LHCN-M2 (cell line): ENCODE measurements at places on chromosomes 6 and 20. TPM values are rescaled to one million over a fixed set of nuclear protein-coding genes. Genes with fewer than 3 reads are reported as not detected.

DNA sequence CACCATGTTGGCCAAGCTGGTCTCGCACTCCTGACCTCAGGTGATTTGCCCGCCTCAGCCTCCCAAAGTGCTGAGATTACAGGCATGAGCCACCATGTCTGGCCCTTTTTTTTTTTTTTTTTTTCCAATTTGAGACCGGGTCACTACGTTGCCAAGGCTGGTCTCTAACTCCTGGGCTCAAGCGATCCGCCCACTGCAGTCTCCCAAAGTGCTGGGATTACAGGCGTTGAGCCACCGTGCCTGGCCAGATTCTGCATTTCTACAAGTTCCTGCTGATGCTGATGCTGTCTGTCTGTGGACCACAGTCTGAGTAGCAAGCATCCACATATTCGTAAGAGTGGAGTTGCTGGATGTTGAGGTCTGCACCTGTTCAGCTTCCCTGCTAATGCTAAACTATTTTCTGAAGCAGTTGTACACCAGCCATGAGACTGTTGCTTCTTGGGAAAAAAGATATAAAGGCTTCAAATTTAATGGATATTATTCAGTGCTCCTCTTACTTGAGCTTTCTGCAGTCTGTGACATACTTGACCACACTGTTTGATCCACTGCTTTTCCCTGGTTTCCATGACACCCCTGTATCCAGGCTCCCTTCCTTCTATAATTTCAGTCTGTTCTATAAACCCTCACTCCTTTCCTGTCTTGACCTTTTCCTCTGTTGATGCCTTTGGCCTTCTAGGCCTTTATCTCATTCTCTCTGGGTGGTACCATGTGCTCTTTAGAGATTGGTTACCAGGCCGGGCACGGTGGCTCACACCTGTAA, 10.1 kb upstream of the ZBTB12 start:
- DNase-seq: no peak

DNA sequence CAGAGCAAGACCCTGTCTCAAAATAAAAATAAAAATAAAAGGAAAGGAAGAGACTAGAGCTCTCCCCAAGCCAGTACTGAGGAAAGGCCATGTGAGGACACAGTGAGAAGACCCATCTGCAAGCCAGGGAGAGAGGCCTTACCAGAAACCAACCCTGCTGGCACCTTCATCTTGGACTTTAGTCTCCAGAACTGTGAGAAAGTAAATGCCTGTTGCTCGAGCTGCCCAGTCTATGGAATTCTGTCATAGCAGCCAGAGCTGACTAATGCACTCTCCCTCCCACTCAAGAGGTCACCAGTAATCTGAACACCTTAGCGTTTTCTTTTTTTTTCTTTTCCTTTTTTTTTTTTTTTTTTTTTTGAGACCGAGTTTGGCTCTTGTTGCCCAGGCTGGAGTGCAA, 7.3 kb upstream of the PRPH2 start:
- no peak for DNase-seq

GRCh38 chr20:62425281-62426058, 1.9 kb downstream of the RBBP8NL start:
- peak; percentile 11 for DNase-seq

APOBEC2 gene
- 0.63 TPM in 1 of 2 replicates, not detected in the other for total RNA-seq

DNA sequence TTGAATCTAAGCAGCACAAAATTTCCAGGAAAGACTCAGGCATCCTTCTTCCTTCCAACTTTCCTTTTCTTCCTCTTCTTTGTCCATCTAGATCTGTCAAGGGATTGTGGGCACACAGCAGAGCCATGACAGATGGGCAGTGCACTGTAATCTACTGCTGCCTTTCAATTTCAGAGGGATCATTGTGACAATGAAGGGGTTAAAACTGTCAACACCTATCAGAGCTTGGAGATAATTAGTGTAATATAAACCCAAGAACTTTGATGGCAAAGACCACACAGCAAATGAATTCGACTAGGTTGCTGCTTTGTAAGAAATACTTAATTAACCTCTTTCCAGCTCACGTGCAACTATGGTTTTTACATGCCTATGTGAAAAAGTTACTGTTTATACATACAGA, 55.0 kb downstream of the SAMD5 start:
- DNase-seq: no peak

DNA sequence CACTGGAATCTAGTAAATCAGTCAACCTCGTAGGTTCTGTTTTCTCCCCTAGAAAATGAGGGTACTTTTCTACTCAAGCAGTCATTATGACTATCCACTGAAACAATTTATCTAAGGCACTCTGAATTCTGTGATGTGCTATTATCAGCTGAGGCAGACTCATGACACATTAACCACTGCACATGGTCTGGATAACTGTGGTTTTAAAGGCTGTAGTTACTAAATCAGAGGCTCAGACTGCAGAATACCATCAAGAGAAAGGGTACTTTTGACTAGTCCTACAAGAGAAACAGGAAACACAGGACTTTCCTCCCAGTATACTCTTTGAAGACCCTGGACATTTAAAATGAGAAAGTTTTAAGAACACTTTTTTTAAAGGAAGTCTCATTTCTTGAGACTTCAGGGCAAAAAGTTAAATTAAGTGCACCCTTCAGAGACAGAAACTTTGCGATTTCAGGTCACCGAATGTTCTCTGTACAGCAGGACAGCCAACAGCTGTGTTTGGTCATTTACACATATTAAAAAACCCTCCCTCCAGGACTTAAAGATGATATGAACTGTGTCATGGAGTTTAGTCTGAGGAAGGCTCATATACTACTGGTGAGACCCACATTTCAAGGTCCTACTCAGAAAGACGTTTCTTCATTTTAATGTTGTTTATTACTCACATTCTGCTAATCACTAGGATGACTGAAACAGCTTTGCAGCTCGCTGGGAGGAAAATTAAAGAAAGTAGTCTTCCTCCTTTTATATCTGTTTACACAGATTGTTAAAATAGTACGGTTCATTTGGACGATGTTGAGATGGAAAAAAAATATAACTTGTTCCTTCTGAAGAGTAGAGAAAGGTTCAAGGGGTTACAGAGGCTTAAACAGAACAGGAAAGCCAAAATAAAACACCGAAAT, 19.9 kb downstream of the ATXN1 start:
- DNase-seq: peak; percentile 98

SIGLEC1 gene
- not detected in 2 replicates for total RNA-seq

GRCh38 chr6:104858642-104859041, 1.1 kb downstream of the HACE1 start:
- DNase-seq: no peak

DNA sequence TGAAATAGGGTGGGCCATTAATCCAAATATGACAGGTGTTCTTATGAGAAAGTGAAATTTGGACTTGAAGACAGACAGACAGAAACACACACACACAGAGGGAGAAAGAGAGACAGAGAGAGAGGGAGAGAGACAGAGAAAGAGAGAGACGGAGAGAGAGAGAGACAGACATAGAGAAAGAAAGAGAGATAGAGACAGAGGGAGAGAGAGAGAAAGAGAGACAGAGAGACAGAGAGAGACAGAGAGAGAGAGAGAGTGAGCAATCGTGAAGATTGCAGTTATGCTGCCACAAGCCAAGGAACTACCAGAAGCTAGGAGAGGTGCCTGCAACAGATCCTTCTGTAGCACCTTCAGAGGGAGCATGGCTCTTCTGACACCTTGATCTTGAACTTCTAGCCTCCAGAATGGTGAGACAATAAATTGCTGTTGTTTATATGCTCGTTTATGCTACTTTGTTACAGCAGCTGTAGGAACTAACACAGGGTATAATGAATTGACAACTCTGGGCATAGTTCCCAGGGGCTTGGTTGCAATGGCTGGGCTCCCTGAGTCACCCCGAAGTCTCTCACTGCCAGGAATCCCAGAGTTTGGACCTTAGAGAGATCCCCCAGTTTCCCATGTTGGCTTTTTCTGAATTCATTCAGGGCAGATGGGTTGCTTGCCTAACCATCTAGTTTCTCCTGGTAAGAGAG, 44.7 kb upstream of the ECI2 start:
- DNase-seq: no peak

ZNF311 gene
- total RNA-seq: 0.71 and 0.86 TPM in 2 replicates

DNA sequence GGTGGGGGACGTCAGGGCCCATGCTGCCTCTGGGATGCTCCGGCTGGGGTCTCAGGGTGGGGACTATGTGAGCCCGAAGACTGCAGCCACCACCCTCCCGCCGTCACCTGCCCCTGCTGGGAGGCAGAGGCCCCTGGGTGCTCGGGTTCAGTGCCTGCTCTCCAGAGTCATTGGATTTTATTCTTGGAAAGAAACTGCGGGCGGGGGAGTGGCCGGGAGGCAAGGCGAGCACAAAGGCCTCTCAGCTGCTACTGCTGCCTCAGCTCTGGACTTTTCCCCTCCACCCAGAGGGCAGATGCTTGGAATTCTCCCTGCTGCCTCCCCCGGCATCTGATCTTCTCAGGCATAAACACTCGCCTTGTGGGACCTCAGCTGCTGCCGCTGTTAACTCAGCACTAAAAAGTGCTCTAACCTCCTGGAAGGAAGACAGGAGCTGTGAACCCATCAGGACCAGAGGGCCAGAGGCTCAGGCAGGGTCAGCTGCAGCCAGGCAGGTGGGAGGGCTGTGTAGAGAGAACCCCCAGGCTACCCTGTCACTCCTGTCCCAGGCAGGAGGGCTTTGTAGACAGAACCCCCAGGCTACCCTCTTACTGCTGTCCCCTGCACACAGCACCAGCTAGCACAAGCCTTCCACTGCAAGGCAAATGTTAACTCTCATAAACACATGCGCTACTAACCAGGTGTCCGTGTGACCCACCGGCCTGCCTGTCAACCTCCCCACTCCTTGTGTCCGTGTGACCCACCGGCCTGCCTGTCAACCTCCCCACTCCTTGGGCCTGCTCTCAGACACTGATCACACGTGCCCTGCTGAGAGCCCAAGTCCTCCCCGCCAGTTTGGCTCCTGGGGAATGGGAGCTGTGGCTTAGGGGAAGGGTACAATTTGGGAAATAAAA, 9.4 kb upstream of the FRMD1 start:
- no peak for DNase-seq

MROH8 gene
- total RNA-seq: 0.83 and 4.0 TPM in 2 replicates

GRCh38 chr6:157996918-157997702, 15.4 kb downstream of the SYNJ2 start:
- DNase-seq: no peak

- DNase-seq: no peak
Measured at GRCh38 chr6:412146-412886, 20.8 kb downstream of the IRF4 start.

DNA sequence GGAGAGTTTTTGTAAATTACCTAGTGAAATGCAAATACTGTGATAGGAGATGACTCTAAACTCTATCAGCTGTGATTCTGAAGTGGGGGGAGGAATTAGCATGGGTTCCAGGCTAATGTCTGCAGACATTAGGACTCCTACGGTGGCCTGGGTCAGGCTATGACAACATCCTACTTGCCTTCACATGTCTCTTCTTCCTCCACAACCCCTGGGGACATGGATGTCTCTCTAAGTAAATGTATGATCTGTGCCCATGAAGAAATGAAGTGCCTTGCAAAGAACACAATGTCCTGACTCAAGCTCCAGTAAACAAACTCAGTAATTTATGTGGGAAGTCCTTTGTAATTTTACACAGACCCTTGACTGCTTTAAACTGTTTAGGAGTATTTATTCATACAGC, 165.8 kb upstream of the EEF1E1 start:
- no peak for DNase-seq

DNA sequence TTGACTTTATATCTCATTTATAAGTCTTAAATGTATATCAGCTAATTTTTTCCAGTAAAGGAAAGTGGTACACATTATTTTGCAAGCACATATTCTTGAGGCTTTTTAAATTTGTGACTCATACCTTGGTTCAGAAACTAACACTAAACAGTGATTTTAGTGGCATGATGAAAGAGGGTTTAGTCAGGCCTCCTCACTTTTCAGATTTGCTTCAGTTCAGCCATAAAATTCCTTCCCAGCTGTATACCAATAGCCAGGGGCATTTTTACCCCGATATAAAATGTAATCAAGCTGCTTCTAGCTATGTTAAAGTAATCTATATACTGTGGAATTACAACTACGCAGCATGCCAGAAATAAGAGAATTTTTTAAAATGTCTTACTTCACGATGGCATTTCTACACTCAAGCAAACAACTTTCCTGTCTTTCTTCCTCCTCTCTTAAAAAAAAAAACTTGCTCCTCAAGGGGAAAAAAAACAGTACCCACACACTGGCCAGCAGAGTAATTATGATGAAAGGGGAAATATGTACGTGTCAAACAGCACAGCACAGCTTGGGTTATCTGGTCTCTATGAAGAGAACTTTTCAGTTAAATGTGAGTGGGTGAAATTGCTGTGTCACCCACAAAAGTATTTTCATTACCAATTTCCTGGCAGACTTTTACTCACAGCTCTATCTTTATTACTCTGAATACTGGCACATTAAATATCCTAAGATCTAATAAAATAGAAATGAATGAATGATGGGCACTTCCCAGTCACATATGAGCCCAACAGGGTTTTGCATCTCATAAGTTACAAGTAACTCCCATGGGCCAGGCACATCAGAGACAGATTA, 244.8 kb upstream of the TENT5A start:
- peak; percentile 90 for DNase-seq

DNA sequence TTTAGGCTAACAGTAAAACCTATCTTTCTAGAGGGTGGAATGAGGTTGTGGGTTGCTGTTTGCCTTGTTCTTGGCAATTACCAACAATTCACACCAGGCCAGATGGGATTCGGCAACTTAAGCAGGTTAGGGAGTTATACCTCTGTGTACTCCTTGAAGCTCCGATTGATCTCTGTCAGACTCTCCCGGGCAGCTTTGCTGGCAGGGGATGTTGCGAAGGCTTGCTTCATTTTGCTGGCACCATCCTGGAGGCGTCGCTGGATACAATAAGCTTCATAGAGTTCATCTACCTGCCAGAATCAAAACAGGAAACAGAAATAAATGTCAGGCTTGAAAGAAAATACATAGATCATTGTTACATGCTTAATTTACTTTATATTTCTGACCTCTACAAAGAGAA, 66.4 kb upstream of the ARMH2 start:
- DNase-seq: no peak

PRPF6 gene
- 50.1 and 60.4 TPM in 2 replicates for total RNA-seq

SLC35B3 gene
- 19.6 and 20.7 TPM in 2 replicates for total RNA-seq

DNA sequence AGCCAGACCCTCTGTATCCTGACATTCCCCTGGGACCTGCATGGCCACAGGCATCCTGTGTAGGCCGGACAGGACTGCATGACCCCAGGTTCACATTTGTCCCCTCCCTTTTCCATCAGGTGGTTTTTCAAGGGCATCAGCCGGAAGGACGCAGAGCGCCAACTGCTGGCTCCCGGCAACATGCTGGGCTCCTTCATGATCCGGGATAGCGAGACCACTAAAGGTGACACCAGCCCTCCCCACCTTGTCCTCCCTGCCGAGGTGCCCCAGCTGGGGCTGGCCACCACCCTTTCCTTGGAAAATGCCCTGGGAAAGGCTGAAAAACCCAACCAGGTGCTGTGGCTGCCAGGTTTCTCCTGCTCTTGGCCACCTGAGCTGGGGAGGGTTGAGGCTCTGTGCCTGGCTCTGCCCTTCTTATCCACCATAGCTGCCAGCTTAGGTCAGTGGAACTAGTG, 27.6 kb downstream of the HCK start:
- no peak for DNase-seq

POM121L2 gene
- total RNA-seq: not detected in 2 replicates

GRCh38 chr6:19833947-19834346, 3.2 kb upstream of the ID4 start:
- no peak for DNase-seq
